HCT116 (cell line): ENCODE measurements at places on chromosomes 13 and 19. TPM values are rescaled to one million over a fixed set of nuclear protein-coding genes. Genes with fewer than 3 reads are reported as not detected.

The SERTM1 gene
- not detected for total RNA-seq

The DPF1 gene
- total RNA-seq, result 9.7 TPM

DNA sequence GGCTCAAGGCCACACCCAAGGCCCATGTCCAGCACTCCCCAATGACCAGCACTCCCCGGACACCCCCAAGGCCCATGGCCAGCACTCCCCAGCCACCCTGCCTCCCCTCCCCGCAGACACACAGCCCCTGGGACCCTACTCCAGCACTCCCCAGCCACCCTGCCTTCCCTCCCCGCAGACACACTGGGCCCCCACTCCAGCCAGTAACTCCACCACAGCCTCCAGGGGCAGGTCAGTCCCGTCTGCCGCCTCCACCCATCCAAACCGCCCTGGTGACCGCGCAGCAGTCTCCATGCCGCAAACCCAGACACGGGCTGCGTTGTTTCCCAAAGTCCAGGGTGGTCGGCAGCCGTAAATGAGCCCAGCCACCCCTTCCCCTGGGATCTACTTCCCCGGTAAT is 70.7 kb downstream of the SPACA7 start:
- no peak for DNase-seq
- no peaks in the 10 kb centered on the region for H3K27me3 ChIP-seq
- no peaks in the 10 kb centered on the region for H3K36me3 ChIP-seq

GRCh38 chr13:45446181-45446580 is 18.6 kb upstream of the COG3 start:
- no peaks in the 10 kb centered on the region; the same call in 1 of the 2 replicates for H3K4me1 ChIP-seq
- H3K27me3 ChIP-seq, result no peaks in the 10 kb centered on the region; the same call in 1 of the 2 replicates
- H3K36me3 ChIP-seq, result no peaks in the 10 kb centered on the region

- no peak for DNase-seq
- no peaks in the 10 kb centered on the region for H3K36me3 ChIP-seq
- H3K4me1 ChIP-seq, result peaks cover 6% of the 10 kb centered on the region; the same call in 1 of the 2 replicates
- no peak overlapping the region for H3K27ac ChIP-seq
- H3K4me3 ChIP-seq, result no peak overlapping the region
These were observed 34.3 kb upstream of the SHKBP1 start for GRCh38 chr19:40542202-40542859.
